Stimulated activated CD4-positive, alpha-beta T cell treated with anti-CD3 and anti-CD28 coated beads, TNF-alpha, amount 100 ng/mL, for 1 hour (primary cell): ENCODE measurements at places on chromosomes 12 and 14.

DNA sequence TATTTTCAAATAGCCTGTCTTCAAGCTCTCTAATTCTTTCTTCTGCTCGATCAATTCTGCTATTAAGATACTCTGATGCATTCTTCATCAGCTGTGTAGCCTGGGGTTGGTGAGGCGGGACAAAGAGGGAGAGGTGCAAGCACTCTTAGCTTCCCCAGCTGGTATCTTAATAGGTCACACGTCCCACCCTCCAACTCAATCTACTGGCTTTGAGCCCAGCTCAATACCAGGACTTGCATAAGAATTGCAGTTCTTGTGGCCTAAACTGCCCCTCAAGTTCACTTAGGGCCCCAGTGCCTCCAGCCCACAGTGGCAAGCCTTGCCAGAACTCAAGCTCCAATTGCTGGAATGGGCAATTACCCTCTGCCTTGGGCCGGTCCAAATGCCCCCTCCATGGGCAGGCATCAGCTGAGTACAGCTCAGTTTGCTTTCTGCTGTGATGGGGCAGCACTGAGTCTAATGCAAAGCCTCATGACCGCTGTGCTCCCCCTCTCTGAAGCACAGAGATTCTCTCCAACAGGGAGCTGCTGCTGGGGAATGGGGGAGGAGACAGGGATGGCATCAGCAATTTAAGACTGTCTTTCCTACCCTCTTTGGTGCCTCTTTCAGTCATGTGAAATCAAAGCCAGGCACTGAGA lies 5.6 kb upstream of the SPATA7 start:
- DNase-seq: no peak

DNA sequence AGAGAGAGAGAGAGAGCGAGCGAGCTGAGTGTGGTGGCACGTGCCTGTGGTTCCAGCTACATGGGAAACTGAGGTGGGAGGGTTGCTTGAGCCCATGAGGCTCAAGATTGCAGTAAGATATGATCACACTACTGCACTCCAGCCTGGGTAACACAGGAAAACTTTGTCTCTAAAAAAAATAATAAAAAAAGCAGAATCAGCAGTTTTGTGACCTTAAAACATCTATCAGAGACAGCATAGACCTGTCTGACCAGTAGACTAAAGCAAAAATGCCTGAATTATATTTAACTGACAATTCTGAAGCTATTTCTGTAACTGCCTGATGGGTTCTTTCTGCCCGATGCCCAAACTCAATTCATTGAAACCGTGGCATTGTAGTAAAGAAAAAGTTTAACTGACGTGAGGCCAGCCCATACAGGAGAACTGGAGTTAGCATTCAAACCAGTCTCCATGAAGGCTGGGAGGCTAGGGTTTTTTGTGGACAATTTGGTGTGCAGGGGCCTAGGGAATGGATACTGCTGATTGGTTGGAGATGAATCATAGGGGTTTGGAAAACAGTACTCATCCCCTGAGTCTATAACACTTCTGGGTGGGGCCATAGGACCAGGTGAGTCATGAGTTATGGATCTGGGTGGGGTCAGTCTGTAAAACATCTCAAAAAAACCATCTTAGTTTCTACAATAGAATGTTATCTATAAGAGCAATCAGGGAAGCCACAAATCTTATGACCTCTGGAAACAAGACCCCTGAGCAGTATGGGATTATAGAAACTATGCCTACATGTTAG lies 8.0 kb upstream of the RASSF8 start:
- no peak for DNase-seq

DNA sequence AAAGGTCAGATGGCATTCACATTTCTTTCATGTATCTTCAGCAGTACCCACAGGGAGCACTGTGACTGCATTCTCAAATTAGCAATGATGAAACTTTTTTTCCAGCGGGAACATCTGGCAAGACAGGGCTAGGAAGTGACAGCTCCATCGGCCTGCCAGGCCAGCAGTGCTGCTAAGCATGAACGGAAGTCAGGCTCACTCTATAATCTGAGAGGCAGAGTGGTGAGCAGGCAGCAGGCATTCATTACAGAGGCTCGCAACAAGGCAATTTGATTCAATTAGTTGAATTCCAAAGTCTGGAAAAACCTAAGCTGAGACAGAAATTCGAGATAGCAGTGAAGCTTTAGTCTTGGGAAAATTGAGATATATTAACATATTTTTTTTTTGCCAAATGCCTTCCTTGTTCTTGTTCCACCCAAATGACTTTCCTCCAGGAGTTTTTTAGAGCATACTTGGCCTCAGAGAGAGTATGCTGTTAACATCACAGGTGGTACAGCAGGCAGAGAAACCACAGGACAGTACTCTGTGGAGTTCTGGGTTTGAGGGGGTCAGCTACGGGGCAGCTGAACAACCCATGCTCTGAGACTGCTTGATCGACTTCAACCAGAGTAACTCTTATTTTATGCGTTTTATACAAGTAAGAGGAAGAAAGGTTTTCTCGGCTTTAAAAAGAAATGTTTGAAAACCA lies 414.9 kb downstream of the APAF1 start:
- DNase-seq: no peak

DNA sequence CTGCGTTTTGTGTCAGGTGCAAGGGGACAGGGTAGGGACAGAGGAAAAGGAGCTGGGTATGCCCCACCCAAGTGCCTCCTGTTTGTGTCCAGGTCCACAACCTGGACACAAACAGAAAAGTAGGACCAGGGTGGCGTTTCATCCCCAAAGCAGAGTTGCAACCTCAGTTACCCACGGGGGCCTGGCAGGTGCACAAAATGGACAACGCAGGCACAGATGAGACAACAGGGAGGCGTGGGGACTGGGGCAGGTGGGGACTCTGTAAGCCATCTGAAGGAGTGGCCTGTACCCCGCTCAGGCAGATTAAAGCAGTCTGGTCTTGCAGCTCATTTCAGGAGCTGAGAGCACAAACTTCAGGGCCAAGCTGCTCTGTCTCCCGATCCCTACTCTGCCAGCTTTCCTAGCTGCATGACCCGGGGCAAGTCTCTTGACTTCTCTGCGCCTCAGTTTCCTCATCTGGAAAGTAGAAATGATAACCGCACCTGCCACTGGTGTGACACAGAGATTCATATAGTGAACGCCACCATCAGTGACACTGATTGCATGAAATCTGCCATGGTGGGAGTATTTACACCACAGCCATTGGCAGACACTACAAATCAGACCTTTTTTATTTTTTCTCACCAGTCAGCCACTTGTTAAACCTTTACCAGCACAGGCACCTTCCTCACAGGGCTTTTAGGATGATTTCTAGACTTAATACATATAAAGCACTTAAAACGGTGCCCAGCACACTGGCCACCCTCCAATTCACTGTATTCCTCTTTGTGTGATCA lies 123.0 kb downstream of the PHETA1 start:
- DNase-seq: no peak

GRCh38 chr12:125191361-125192087 lies 126.3 kb downstream of the AACS start:
- no peak for DNase-seq

DNA sequence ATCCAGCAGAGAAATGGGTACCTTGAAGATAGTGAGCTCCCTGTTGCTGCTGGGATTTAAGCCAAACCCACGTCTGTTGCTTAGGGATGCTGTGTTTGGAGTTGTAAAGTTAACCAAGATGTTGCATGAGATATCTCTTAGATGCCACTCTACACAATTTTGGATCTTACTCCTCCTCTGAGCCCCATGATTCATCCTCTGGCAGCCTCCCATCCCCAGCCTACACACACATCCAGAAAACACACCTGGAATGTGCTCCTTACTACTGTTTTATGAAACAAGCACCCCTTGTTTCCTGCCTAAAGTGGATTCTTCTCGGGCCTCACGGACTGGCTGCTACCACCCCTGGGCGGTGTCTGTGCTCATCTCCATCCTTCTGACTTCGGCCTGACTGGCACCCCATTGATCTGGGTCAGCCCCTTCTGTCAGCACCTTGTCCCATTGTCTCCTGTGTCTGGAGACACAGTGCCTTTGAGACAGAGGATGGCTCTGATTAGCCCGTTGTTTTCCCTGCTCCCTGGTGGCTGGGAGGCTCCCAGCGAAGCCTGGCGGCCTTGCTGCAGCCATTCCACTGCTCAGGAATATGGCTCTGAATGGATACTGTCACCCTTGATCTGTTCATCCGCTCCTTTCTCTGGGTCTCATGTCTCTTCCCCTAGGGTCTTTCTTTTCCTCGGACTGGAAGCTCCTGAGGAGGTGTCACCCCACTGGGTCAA lies 24.3 kb downstream of the TSPAN9 start:
- no peak for DNase-seq

- no peak for DNase-seq
Observed at GRCh38 chr12:49664591-49665239, 41.4 kb downstream of the PRPF40B start.

- DNase-seq: no peak
Observed at GRCh38 chr12:109743076-109743910, 29.7 kb downstream of the FAM222A start.

DNA sequence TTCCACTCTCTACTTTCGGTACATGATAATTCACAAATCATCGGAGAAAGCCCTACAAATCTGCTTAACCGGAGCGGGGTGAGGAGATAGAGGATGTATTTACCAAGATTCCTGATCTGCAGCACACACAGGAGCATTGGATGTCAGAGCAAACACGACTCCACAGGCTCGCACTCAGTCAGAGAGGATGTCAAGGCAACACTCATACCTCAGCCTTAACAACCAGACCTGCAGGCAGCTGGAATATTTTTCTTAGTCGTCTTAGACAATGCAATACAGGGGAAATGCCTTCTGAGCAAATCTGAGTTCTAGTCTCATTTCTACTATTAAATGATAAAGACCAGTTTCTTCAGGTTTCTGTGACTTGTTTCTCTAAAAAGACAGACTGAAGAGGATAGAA lies 159.3 kb upstream of the CPNE8 start:
- no peak for DNase-seq

DNA sequence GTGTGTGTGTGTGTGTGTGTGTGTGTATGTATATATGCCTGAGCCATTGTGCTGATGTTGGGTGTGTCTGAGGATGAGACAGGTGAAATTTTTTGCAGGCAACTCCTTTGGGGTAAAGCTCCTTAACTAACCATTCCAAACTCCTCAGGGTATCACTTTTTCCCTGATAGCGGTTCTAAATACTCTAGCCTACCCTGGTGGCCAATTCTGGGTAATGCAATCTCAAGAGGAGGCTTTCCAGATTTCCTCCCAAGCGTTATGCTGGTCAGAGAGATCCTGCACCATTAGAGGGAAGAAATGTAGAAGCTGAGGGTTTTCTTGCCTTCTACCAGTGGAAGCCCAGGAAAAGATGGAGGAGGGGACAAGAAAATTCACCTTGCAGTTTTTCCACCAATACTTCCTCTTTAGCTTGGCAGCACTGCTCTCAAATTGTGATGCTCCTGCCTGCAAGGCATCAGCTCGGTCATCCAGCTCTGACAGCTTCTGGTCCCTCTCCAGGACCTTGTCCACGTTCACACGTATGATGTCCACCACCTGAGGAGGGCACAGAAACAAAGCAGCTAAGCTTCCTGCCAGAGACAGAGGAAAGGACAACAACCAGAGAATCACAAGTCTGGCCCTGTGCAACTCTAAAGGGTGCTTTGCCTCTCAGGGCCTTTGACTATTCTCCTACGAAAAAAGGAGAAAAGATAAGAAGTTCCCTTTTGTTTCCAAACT lies 4.9 kb downstream of the VAMP1 start:
- no peak for DNase-seq
